AG08395 (cell line): ENCODE measurements at places on chromosomes 5 and 9.

GRCh38 chr5:151066920-151067319 is 13.9 kb downstream of the TNIP1 start:
- no peak for DNase-seq

DNA sequence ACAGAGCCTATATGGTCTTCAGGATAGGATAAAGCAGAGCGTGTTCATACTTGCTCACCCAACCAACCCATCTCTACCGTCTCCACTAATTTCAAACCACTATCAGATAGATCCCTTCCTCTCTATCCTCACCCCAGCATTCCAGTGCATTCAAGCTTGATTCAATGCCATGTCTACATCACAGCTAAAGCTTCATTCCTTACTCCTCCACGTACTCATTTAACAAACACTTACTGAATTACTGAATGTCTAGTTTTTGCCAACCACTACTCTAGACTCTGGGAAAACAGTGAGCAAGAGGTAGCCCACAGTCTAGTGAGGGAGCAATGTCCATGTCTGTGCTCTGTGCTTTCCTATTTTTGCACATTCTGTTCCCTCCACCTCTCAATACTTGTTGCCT is 163.5 kb upstream of the MSX2 start:
- DNase-seq: no peak

DNA sequence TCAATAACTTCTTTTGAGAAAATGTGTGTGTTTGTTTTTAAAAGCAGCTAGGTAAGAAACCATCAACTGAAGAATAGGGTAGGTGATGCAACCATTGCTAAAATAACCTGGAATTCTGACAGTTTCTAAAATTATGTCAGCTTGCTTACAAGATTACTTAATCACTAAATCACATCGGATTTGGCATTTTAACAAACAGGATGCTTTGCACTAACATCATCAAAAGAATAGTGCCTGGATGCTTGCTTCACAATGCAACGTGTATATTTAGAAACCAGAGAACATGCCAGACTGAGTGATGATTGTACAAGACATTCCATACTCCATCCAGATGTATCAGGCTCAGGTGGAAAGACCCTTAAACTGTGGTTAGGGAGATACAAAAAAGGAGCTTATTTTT is 43.9 kb downstream of the PAM start:
- DNase-seq: no peak

GRCh38 chr5:96885518-96886338 is 9.4 kb downstream of the ERAP2 start:
- DNase-seq: no peak

GRCh38 chr9:118883411-118883810 is 485.8 kb downstream of the BRINP1 start:
- no peak for DNase-seq

DNA sequence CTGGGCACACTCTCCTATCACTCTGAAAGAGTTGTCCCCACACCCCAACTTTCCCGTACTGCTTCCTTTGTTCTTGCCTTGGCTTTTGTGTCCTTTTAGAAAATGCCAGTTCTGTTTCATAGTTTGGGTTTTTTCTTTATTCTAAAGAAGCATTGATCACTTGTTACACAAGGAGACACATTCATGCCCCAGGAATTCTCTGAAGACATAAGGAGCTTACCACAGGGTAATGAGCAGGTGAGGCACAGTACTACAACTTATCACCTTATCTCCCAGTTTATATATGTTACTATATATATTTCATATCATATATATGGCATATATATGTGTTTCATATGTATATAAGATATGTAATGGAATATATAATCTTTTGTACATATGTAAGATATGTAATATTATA is 6.5 kb upstream of the SSBP2 start:
- DNase-seq: no peak

DNA sequence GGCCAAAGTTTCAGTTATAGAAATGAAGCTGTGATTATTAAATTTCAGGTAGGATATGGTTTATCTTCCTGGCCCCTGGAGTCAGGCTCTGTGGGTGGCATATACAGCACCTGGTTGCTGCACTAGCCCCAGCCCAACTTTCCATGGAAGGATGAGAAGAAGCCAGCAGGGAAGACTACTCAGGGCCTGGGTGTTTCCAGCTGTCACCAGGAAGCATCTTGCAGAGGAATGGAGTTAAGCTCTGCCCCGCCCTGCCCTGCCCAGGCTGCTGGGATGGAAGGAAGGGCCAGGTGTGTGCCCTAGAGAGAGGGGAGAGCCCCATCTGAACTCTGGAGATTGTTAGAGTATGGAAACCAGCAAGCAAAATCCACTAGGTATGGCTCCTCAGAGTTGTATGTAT is 42.8 kb upstream of the FAT2 start:
- DNase-seq: no peak

- no peak for DNase-seq
Measured at GRCh38 chr9:78026416-78026815, 5.2 kb downstream of the GNAQ start.

DNA sequence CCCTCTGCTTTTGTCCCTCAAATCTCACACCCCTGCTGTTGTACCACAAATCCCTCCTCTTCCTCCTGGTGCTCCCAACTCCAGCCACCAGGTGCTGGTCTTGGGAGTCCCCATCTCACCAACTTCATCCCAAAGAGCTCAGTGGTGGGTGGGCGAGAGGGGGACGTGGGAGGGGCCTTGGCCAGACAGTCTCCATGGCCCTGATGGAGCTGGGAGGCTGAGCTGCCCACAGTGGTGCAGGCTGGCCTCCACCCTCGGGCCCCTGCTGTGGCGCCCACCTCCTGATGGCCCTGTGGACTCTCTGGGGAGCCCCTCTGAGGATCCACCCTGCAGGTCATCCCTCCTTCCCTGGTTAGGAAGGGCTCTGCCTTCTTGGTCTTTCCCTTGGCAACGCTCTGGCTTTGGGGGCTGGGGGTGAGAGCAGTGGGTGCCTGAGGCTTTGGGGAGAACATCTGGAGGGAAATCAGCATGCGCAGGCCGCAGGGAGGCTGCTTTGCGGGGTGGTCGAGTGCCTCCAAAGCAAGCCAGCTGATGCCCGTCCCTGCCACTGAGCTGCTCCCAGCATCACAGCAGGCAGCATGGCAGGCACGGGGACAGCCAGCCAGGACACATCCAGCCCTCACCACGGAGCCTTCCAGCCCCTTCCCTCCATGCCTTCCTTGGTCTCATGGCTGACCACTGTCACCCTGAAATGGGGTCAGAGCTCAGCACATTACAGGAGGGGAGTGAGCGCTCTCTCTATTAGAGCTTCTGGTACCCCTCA is 7.6 kb upstream of the FAM163B start:
- DNase-seq: no peak

DNA sequence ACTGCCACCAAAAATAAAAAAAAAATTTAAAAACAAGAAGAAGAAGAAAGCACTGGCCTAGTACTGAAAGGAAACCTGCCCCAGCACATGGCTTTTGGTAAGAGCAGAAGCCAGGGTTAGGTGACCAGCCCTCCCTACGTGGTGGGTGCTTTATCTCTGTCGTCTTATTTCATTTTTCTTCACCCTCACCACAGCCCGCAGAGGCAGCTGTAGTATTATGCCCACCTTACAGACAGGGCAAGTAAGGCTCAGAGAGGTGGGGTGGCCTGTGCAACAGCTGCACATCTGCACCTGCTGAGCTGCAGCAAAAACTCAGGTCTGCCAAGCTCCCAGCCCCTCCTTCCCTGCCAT is 140.8 kb upstream of the LMX1B start:
- DNase-seq: no peak

DNA sequence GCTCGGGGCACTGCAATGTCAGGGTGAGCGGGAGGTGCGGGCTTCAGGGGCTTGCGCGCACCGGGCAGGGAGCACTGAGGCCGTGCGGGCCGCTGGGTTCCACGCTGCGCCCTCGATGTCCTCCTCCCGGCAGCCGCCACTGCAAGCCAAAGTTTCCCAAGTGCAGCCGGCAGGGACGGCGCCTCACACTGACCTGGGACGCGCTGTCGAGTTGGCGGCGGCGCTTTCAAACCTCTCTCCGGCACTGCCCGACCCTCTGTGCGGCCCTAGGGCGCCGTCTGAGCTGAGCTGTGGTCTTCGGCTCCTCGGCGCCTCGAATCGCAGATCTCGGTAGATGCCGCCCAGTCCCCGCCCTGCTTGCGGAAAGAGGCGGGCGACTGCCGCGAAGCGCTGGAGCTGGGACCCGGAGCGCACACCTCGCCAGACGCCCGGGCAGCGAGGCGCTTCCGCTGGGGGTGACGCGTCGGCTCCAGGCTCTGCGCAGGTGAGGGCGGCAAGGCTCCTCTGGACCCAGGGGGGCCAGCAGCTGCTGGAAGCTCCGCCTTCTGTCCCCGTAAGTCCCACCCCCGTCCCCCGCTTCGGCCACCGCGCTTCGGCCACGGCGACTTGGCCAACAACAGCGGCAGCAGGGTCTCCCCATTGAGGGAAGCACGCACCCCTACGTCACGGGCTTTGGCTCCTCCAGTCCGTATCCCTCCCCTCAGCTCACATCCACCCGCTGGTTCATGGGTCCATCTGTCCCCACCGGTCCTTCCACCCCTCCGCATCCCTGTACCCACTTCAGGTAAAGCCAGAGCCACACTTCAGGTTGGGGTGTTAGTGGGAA is at the start of gene ANKRD34B:
Gene ANKRD34B, minus strand, starts transcription at position 320 of the 826 bp plus-strand sequence. CDS start 10,261 bp downstream, outside the sequence.
- no peak for DNase-seq

GRCh38 chr9:35568196-35568595 is 36.9 kb upstream of the TESK1 start:
- no peak for DNase-seq

DNA sequence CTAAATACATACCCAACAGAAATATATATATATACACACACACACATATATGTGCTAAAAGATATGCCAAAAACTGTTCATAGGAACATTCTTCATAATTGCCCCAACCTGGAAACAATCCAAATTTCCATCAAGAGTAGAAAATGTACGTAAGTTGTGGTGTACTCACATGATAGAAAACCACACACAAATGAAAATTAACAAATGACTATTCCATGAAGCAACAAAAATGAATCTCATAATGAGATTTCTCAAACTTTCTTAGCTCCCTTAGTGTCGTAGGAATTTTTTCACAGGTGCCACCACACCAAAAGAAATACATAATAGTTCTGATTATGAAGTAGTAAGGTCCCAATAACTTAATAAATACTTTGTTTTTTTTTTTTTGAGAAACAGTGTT is 7.8 kb downstream of the ATP10B start:
- no peak for DNase-seq

- peak; percentile 27 for DNase-seq
Measured at GRCh38 chr9:124696101-124696500, 75.0 kb downstream of the NR6A1 start.

- DNase-seq: no peak
Measured at GRCh38 chr9:84604223-84604622, 65.3 kb upstream of the NTRK2 start.

DNA sequence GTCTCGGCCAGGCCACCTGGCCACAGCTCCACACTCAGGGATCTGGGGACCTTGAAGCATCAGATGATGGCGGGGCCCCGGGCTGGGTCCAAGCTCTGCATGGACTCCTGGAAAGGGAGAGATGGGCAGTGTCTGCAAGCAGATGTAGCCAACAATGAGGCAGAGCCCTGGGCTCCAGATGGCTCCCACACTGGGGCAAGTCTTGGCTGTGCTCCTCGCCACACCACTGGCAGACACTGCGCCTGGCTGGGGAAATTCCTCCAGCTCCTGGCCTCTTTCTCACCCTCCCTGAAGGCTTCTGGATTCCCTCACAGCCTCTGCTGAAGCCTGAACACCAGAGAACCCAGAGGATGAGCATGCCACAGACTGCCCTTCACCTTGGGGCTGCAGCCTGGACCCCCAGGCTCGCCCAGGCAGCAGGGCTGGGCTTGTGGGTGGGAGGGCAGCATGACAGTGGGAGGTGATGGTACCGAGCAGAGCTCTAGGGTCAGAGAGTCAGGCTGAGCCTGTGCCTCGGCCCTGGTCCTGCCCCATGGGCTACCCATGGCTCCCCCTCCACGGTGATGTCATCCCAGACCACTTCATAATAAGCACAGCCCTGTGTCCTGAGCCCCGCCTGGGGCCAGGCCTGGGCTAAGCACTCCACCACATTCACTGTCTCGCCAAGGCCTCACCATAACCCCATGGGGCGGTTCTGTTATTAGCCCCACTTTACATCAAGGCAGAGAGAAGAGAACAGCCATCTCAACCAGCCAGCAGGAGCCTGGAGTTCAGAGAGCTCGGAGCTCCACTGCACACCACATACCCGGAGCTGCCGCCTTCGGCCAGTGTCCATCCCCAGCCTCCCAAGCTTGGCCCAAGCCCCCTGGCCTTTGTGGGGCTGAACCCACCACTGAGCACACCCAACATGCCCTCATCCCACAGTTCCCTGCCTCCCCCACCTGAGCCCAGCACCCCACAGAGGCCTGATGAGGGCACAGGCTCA is 62.2 kb upstream of the ADAMTS2 start:
- DNase-seq: peak; percentile 81

DNA sequence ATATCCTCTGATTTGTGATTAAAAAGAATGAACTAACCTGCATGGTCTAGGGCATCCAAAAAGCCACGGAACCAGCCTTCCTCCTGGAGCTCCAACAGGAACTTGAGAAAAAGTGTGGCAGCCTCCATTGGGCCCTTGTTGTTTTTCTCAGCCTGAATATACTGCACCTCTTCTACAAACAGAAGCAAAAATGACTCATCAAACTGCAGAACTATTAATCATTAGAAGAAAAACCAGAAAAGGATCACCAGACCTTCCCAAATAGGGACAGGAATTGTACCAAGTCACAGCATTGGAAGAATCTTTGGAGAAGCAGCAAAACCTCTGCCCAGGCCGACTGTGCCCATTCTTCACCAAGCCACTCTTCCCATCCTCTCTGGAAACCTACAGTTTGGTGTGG is 25.2 kb downstream of the RIGI start:
- peak; percentile 16 for DNase-seq

DNA sequence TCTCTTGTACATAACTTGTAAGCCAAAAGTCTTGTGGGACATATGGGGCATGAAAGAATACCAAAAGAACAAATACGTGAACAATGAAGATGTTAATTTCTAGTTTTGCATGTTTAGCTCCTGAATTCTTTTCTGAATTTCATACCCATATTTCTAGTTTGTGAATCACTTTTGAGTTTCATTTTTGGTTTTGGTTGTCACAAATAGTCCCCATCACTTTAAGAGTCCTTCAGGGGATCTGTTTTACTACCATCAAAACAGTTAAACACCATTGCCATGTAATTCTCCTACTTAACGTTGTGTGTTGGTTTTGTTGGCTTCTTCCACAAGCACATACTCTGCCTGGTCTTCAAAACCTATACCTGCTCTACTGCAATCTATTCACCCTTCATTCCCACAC is 27.0 kb downstream of the VCAN start:
- DNase-seq: no peak

- no peak for DNase-seq
Measured at GRCh38 chr5:84506625-84507024, 121.9 kb upstream of the EDIL3 start.

- DNase-seq: no peak
Measured at GRCh38 chr5:102611312-102611711, 112.5 kb upstream of the SLCO6A1 start.

DNA sequence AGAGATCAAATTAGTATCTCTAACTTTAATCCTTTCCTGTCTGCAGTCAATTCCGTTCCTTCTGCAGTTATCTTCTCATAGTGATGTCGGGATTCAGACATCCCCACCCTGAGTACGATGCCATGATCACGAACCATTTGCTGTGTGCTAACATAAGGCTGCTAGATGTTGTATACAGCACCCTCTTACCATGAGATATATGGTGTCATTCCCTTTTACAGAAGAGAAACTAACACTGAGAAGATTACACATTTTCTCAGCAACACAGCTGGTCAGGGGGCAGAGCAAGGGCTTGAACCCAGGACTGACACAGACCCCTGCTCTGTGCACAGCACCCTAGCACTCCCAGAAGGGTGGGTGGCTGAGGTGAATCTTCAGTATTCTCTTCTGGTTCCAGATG is 46.9 kb upstream of the HSD17B4 start:
- DNase-seq: no peak

- DNase-seq: no peak
Measured at GRCh38 chr5:3661755-3662296, 66.2 kb downstream of the IRX1 start.
